Fibroblast of skin of abdomen (primary cell): ENCODE measurements at places on chromosomes 1 and 21.

- DNase-seq = peak; percentile 30
These were observed 68.9 kb downstream of the TENT5C start for GRCh38 chr1:117674521-117675400.

DNA sequence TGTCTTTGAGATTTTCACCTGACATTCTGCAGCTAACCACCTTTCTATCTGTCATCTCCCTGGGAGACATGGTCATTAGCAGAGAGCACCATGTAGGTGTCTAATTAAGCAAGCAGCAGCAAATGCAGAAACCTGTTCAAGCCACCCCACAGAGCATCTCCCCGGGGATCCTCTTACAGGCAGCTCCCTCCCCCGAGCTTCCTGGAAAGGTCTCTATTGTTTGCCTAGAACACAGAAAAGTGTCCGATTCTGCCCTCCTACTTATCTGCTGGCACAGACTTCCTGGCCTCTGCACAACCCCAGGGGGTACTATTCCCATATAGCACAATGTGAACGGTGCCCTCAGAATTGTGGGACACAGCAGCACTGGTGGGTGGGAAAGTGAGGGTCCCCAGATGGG is 46.1 kb downstream of the PLEKHA6 start:
- no peak for DNase-seq

DNA sequence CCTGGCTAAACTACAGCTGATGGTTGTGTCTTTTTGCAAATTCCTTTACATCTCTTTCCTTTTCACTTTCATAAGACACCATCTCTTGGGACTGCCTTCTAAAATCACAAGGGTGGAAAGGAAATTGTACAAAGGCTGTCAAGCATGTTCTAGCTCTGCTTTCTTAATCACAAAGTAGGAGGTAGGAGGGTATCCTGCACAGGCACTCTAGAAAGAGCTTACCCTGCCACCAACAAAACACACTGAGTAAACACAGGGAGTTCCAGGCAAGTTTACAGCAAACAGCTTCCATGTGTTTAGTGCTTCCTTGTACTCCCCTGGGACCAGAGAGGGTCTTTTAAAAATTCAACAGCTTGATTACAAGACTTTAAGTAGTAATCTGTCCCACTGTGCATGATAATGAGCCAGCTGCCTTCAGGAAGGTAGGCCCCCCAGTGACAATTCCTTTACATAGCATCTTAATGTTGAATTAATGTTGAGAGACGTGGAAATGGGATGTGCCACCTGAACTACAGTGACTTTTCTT is 2.4 kb downstream of the PLPP3 start:
- DNase-seq = peak; percentile 54

GRCh38 chr1:168035345-168035744 is 98.5 kb upstream of the MPC2 start:
- no peak for DNase-seq

DNA sequence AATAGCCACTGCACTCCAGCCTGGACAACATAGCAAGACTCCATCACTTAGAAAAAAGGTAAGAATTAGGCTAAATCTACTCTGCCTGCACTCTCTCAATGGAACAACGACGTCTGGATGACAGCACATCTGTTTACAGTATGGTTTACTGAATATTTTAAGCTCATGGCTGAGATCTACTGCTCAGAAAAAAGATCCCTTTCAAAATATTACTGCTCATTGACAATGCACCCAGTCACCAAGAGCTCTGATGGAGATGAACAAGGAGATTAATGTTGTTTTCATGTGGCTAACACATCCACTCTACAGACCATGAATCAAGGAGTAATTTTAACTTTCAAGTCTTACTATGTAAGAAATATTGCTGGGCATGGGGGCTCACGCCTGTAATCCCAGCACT is 58.0 kb downstream of the SLC27A3 start:
- DNase-seq = no peak

DNA sequence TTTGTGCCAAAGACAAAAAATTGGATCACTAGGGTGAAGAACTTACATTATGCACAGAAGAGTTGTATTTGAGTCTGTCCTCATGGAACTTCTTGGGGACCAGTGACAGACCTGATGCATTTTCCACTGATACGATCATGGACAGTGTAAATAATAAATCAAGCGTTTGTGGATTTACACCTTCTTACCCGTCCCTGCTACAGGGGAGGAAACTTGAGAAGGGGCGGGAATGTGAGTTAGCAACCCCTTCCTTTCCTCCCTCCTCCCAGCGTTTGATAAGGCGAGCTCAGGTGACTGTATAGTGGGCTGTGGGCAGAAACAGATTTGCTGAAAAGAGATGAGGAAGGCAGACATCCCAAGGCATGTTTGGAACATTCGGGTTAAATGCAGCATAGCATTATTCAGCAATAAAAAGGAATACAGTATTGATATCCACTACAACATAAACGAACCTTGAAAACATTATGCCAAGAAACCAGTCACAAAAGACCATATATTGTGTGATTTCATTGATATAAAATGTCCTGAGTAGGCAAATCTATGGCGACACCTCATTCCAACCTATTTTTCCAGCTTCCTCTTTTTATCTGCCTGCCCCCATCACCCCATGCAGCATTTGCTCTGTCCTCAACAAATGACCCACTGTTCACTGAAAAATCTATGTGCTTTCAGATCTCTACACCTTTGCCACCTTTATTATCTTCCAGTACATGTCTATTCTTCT is 128.7 kb downstream of the ZZZ3 start:
- no peak for DNase-seq

GRCh38 chr1:40880813-40881549 is 18.8 kb upstream of the CITED4 start:
- no peak for DNase-seq

DNA sequence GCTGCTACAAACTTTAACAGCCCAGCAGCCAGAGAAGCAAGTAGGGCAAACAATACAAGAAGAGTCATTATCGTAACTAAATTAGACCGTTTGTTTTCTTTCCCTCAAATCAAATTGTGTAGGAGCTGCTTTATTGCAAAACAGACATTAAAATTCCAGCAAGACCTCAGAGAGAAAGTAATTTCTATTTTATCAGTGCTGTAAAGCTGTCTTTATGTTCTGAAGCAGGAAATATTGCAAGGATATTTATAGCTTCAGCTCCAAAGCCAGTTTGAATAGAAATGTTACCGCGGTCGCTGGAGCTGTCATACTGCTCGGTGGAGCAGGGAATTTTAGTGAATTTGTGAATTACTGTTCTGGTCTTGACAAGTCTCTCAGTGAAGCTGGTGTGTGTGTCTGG is 503.8 kb upstream of the PLXNA2 start:
- peak; percentile 1 for DNase-seq

- DNase-seq = no peak
These were observed 102.3 kb upstream of the F3 start for GRCh38 chr1:94643819-94644218.

DNA sequence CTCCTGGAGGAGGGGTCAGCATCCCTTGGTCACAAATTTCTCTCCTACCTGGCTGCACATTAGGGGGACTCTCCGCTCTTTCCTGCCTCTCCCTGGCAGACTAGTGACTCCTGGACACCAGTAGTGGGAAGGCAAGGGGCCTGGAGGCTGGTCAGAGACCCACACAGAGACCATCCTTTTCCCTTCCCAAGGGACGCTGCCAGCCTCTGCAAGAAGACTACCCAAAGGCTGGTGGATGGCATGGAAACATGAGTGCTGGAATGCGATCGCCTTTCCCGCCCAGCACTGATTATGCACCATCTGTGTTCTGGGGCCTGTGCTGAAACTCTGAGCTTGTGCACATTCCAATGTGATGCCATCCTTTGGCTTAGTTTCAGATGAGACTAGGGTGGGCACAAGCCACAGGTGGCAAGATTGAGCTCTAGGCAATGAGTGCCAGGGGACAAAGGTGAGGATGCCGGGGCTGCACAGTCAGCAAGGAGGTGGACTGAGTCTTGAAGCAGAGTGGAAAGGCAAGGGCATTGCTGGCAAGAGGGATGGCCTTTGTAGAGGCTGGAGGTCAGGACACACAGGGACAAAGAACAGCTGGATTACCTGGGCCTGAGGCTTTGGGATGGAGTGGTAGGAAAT is 12.6 kb upstream of the EPS8L3 start:
- no peak for DNase-seq

DNA sequence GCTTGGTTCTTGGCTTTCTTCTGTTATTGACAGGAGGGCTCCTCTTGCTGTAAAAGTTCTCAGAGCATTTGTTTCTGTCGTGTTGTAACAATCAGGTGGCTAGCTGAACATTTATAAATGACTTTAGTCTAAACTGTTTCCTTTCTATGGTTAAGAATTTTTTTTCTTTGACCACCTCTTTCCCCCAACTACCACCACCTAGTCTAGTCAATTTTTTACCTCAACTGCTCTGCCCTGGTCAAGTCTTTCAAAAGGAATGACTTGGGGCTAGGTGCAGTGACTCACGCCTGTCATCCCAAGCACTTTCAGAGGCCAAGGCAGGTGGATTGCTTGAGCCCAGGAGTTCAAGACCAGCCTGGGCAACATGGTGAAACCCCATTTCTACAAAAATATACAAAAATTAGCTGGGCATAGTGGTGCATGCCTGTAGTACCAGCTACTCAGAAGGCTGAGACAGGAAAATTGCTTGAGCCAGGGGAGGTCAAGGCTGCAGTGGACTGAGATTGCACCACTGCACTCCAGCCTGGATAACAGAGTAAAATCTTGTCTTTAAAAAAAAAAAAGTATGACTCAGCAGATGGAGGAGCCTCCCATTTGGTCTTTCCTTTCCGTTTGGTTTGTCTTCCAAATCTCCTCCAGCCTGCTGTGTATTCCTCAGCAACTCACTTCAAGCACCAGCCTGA is 40.7 kb downstream of the MAP3K21 start:
- DNase-seq = peak; percentile 13

- no peak for DNase-seq
These were observed 14.2 kb downstream of the TRIM45 start for GRCh38 chr1:117107364-117107763.

GRCh38 chr1:213914392-213914791 is 73.4 kb upstream of the PROX1 start:
- no peak for DNase-seq

- DNase-seq = no peak
These were observed 182.3 kb upstream of the GALNT2 start for GRCh38 chr1:229884765-229885164.

DNA sequence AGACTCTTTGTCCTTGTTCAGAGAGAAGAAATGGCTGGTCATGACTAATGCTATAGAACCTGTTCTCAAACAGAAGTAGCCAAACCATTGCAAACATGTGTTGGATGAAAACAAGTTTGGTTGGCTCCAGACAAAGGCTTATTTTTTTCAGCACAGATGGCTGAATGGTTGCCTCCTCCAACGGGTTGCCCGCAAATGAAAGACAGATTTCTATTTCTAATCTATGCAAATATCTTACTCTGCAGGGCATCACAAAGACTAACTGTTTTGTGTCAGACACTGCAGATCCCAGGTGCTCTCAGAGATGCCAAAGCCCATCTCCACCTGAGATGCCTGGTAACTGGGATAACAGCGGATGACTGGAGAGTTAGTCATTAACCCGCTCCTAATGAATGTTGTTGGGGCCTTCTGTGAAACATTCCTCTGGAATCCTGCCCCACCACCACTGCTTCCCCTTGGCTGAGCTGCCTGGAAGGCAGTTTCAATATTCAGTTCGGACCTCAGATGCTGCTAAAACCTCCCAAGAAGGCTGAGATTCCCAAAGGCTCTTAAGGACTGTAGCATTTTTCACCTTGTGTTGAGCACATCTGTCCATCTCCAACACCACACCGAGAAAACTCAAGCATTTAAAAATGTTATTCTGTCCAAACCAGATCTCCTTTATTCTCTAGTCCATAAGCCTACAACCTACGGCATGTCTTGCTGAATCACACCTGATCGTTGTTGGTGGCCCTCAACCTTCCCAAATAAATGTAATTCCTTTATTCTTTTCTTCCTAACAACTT is 104.4 kb downstream of the PTPN14 start:
- DNase-seq = peak; percentile 98

DNA sequence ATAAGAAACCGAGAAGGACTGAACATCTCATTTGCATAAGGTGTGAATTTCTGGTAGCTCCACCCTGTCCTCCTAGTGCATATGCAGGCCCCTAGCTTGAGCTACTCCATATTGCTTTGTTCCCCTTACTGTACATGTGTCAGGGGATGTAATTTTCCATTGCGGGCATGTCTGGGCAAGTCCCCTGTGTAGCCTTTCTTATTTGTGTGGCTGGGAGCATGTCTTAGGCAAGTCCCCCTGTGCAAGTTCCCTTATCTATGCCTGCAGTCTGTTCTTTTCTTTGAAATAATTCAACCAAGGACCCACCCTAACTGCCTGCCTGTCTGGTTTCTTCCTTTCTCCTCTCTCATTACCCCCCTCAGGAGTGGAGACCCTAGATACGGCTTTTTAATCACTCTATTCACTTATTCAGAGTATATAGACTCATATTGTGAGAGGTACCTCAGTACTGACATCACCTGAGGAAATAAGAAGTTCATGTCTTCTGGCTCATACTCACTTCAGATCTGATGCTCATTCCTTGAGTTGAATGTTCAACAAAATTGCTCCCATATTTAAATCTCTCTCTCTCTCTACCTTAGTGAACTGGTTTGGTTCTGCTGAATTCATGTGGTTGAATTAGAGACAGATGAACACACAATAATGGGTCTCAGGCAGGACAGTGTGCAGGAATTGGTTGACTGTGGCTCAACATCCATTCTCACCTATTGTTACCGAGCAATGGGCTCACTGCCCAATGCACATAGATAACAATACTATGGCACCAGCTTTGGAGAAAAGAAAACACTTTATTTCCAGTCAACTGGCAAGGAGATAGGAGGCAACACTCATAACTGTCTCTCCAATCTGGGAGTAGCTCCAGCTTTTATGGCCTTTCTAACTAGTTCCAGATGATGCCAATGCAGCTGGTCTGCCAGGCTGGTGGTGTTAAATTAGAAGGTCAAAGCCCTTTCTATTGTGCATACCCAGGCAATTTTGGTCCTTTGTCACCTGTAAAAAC is 27.9 kb upstream of the NPL start:
- no peak for DNase-seq

GRCh38 chr1:41431490-41432350 is 52.8 kb downstream of the EDN2 start:
- DNase-seq = no peak

DNA sequence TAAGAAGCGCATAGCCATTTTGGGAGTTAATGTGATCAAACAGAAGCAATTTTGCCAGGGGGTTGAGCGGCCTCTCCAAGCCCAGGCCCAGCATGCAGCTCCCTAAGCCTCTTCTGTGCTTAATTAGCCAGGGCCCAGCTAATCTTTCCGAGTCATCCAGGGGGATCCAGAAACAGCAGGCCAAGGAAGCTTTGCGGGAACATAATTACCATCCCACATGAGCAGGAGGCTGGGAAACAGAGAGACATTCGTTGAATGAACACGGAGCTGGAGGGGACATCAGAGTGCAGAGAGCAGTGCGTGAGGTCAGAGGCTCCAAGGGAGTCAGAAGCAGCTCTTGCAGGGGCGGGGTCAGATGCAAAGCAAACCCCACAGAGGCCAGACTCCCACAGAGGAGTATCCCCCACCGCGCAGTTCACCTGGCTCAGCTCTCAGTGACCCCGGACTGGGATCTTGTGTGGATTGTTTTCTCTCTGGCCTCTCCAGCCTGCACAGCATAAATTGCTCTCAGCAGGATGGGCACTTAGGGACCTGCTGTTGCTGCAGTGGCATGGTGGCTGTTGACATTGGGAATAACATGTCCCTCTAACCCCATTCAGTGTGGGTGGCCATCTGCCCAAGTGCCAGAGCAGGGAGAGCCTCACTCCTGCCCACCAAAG is 657.4 kb downstream of the AJAP1 start:
- no peak for DNase-seq

- DNase-seq = no peak
These were observed 3.0 kb downstream of the TIMM17A start for GRCh38 chr1:201958348-201958747.

GRCh38 chr1:230104395-230105244 is 37.6 kb downstream of the GALNT2 start:
- DNase-seq = peak; percentile 100

GRCh38 chr1:25567710-25568089 is 24.3 kb downstream of the LDLRAP1 start:
- no peak for DNase-seq
